ENCODE measurements at places on chromosomes 7 and 10.

GRCh38 chr7:110356438-110356837 is 734.5 kb upstream of the LRRN3 start:
- no peak for DNase-seq
- no peaks in the 10 kb centered on the region for H3K27me3 ChIP-seq
- no peaks in the 10 kb centered on the region for H3K4me1 ChIP-seq
- no peak overlapping the region for H3K4me3 ChIP-seq

DNA sequence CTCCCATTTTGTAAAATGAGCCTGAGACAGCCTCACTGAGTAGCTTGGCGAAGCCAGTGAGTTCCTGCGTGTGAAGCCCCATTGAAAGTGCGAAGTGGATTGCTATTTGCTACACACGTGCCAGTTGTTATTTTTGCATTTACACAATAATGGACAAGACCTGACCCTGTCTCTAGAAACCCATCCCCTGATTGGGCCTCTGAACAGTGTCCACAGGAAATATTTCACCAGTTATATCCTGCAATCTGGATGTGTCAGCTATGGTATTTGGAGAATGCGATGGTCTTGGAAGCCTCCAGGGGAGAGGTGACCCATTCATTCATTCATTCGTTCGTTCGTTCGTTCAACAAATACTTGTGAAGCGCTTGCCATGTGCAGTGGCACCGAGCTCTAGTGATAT is 37.1 kb downstream of the COL13A1 start:
- no peaks in the 10 kb centered on the region for H3K36me3 ChIP-seq
- DNase-seq, result no peak
- H3K4me3 ChIP-seq, result no peak overlapping the region
- H3K4me1 ChIP-seq, result no peaks in the 10 kb centered on the region

DNA sequence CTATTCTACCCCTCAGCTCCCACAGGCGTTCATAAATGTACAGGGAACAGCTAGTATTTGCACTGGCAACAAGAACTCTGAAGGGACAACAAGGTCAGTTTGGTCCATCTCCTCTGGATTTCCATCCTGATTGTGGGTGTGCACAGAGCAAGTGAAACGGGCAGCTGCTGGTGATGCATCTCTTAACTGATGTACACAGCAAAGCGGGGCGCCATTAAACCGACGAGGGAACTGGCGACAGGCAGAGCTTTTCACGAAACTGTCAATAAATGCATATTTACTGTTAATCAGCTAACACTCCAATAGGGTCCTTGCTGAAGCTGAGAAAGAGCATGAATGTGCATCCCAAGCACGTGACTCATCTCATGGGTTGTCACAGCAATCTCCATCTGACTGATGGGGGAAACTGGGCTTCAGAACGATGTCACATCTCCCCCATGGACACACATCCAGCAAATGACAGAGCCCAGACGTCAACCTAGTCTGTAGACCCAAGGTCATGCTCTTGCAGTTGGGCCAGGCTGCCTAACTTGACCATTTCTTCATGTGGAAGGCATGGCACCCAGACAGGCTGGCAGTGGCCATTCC is 54.2 kb downstream of the FAM53B start:
- H3K4me1 ChIP-seq, result no peaks in the 10 kb centered on the region
- no peak overlapping the region for H3K4me3 ChIP-seq
- H3K27ac ChIP-seq, result no peak overlapping the region
- DNase-seq, result no peak
- H3K36me3 ChIP-seq, result peaks cover 3% of the 10 kb centered on the region
- no peaks in the 10 kb centered on the region for H3K27me3 ChIP-seq

GRCh38 chr7:27107391-27108381 is 5.2 kb upstream of the HOXA2 start:
- peak overlapping the region; percentile 79 for H3K4me3 ChIP-seq
- DNase-seq, result peak; percentile 75
- H3K4me1 ChIP-seq, result peaks cover 12% of the 10 kb centered on the region
- H3K36me3 ChIP-seq, result no peaks in the 10 kb centered on the region

GRCh38 chr7:43769791-43770465 is 11.4 kb downstream of the BLVRA start:
- no peak overlapping the region for H3K27ac ChIP-seq
- H3K4me3 ChIP-seq, result no peak overlapping the region
- DNase-seq, result no peak

- H3K36me3 ChIP-seq, result no peaks in the 10 kb centered on the region
- no peak overlapping the region for H3K27ac ChIP-seq
- peaks cover 24% of the 10 kb centered on the region for H3K27me3 ChIP-seq
- H3K4me3 ChIP-seq, result no peak overlapping the region
- no peak for DNase-seq
These were observed 6.7 kb upstream of the MNX1 start for GRCh38 chr7:157017149-157017548.

DNA sequence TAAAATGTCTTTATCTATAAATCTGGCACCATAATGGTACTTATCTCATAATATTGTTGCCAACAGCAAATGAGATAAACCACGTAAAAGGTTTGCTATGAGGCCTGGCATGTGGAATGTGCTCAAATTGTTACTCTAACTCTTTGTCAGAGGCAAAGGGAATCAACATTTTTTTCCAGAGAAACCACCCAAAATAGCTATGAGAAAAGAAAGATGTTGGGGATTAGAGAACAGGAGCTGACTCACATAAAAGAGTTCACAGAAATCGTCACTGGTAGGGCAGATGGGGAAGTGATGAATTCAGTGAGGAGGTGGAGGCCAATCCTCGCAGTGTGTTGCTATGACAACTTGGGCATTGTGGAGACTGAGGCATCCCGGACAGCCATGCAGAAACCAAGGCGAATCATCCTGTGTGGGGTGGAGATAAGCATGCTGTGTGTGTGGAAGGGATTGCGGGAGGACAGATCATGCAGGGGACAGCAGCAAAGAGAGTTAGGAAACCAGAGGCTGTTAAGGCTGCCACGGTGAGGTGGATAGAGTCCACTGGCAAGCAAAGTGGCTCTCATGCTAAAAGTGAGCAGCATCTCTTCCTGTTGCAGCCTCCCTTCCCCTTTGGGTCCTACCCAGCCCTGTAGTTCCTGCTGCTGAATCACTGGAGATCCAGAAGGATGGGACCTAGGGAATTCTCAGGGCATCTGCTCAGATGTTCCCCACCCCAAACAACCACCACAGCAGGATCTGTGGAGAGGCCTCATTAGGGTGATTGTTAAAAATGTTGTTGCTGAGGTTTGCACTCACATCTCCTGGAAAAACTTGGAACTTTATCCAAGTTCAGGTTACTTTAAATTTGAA is 103.9 kb downstream of the CUBN start:
- no peaks in the 10 kb centered on the region for H3K27me3 ChIP-seq
- H3K36me3 ChIP-seq, result no peaks in the 10 kb centered on the region

GRCh38 chr10:46229144-46229563 is 57.6 kb upstream of the ANTXRL start:
- no peaks in the 10 kb centered on the region for H3K4me1 ChIP-seq
- no peaks in the 10 kb centered on the region for H3K27me3 ChIP-seq
- no peak overlapping the region for H3K27ac ChIP-seq
- H3K4me3 ChIP-seq, result no peak overlapping the region
- DNase-seq, result no peak

GRCh38 chr7:54596747-54597146 is 54.6 kb downstream of the VSTM2A start:
- H3K4me1 ChIP-seq, result no peaks in the 10 kb centered on the region
- no peaks in the 10 kb centered on the region for H3K36me3 ChIP-seq
- no peak overlapping the region for H3K4me3 ChIP-seq
- H3K27ac ChIP-seq, result no peak overlapping the region

- H3K27ac ChIP-seq, result no peak overlapping the region
- no peaks in the 10 kb centered on the region for H3K27me3 ChIP-seq
- no peak for DNase-seq
- H3K36me3 ChIP-seq, result no peaks in the 10 kb centered on the region
These were observed 41.1 kb downstream of the COBL start for GRCh38 chr7:51275532-51275931.

DNA sequence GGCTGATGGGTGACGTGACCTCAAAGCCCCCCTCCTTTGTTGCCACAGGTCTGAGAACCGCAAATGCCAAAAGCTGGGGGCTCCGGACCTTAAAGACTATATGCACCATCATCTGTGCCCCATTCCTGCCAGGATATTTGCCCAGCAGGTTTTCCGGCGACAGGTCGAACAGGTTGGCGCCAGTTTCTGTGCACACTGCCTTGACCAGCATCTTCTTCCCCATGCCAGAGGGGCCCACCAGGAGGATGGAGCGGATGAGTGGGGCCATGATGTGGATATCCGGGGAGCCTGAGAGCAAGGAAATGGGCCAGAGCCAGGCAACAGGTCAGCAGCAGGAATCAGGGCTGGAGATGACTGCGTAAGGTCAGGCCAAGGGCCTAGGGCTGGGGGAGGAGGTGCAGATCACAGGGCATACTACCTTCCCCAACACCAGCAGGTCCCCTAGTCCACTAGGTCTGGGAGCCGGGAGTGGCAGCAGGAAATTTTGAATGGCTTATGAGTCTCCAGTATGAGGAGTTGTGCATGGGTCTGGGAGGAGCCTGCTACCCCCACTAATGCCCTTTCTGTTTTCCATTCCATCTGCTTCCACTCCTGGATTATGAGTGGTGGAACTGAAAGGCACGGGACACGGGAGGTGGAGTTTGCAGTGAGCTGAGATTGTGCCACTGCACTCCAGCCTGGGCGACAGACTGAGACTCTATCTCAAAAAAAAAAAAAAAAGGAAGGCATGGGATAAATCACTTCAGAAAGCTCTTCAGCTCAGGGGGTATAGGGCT is 6.3 kb upstream of the ASB10 start:
- H3K27me3 ChIP-seq, result no peaks in the 10 kb centered on the region
- H3K36me3 ChIP-seq, result no peaks in the 10 kb centered on the region
- no peak overlapping the region for H3K27ac ChIP-seq
- H3K4me3 ChIP-seq, result no peak overlapping the region
